ACHN (cell line): ENCODE measurements at places on chromosomes 7 and 10.

GRCh38 chr10:23514321-23514720 is 75.4 kb downstream of the OTUD1 start:
- DNase-seq, result no peak

DNA sequence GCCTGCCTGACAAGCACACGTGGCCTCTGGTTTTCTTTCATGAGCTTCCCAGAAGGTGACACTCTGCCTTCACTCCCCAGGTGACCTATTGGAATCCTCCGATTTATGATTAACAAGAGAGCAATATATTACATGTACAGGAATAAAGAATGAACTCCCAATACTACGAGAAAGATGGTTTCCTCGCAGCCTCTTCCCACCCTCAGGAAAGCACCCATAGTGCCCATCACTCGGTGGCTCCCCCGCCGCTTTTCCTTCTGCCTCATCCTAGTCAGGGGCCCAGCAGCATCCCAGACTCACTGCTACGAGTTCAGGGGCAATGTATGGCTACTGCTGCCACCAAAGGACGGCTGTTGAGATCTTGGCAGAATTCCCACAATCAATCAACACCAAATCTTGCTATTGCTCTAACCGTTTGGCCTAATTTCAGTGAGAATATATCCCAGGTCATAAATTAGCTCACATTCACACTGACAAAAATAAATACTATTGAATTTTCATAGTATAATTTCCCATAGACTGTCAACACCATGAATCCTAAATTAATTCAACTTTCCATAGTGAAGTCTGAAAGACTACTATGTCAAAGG is 196.3 kb downstream of the TNS3 start:
- no peak for DNase-seq

GRCh38 chr10:12252882-12253546 is 57.0 kb downstream of the CDC123 start:
- DNase-seq, result peak; percentile 21

GRCh38 chr10:89505640-89506275 is 29.6 kb downstream of the SLC16A12 start:
- DNase-seq, result no peak

DNA sequence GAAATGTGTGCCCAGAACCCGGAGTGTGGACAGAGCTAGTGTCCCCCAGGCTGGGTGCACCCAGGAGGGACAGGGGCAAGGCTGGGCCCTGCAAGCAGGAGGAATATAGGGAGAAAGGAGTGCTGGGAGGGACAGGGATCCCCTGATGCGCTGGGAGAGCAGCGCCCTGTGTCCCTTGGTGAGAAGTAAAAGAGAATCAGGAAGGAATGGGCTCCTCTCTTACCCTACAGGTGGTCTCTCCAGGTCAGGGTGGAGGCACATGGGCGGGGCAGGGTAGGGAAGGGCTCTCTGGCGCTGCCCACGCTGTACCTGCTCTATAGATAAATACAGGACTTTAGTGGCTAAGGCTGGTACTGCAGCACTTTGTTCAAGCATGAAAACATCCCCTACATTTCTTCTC is 753.8 kb downstream of the GRID1 start:
- no peak for DNase-seq

GRCh38 chr10:116364868-116365267 is 40.6 kb downstream of the CCDC172 start:
- no peak for DNase-seq

DNA sequence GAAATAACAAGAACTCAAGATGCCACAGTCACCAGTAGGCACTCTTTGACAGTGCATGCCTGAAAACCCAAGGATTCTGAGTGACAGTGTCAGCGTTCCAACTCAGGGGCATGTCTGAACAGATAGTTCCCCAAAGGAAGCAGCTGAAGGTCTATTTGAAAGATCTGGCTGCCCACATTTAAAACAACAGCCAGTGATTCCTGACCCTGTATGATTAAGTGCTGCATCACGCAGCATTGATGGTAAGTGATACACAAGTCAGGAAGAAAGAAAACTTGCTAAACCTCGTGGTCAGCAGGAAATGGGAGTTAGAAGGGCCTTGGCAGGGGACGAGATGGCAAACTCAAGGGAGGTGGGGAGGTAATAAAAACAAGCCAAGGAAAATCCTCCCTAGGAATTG is 1013.1 kb downstream of the TYW1 start:
- no peak for DNase-seq

- DNase-seq, result no peak
Measured at GRCh38 chr7:44251881-44252280, 51.1 kb downstream of the YKT6 start.

GRCh38 chr7:75045881-75046280 is 27.7 kb downstream of the RCC1L start:
- DNase-seq, result no peak

DNA sequence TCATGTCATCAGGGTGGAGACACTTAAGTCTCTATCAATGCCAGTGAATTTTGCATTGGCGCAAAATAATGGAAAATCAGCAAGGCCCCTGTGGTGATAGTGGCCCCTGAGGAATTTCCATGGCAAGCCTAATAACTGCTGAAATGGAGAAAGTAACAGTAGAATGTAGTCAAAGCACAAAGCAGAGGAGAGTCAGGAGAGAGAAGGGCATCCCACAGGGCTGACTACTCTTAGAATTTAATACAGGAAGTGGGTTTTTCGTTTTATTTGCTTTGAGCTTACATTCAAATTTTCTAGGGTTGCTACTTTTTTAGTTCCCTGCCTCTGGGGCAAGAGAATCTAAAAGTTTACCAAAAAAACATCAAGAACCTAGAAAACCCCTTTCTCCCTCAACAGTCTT is 39.0 kb downstream of the BZW2 start:
- DNase-seq, result no peak

- no peak for DNase-seq
Measured at GRCh38 chr10:38093816-38094157, 350 bp upstream of the ZNF37A start.

DNA sequence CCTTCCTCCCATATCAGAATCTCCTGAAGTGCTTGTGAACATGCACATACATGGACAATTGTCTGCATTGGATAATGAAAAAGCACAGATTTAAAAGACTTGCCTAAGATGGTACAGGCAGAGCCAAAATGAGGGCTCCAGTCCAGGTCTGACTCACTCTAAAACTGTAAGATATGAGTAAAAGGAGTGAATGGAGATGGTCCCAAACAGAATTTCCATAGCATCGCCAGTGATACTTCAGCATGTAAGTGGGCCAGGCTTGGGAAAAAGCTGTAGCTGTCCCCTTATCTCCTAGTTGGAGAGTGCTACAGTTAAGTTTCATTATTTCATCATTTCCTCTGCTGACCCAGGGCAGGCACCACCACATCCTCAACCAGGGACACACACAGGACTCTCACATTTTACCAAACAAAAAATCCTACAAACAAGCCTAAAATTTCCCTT is 26.4 kb upstream of the IL6 start:
- DNase-seq, result no peak

GRCh38 chr7:48938539-48939295 is 14.4 kb downstream of the CDC14C start:
- peak; percentile 68 for DNase-seq

- no peak for DNase-seq
Measured at GRCh38 chr7:151275813-151276577, 27.5 kb upstream of the SMARCD3 start.

- DNase-seq, result no peak
Measured at GRCh38 chr7:7484072-7484471, 51.6 kb downstream of the COL28A1 start.

DNA sequence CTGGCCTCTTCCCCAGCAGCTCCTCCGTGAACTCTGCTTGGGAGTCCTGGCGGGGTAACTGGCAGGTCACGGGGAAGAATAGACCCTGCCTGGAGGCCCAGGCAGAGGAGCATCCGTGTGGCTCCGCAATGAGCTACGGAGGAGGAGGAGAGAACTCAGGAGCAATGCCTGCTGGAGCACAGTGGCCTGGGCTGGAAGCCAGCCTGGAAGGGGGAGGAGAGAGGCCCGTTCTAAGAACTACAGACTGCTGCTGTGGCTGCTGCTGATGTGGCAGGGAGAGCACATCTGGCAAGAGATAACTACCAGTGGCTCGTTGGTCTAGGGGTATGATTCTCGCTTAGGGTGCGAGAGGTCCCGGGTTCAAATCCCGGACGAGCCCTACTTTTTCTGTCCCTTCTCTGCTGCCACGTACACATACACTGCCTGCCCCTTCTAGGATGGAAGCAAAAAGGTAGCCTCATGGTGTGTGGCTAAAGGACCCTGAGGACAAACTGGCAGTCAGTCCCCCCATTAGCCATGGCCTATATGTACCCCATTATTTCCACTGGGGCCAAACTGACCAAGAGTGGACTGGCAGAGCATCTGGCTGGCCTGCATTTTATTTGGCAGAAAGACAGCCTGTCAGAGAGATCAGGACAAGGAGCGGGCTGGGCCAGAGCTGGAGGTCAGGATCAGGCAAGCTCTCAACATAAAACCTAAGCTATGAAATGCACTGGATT is 7.7 kb upstream of the OPN1SW start:
- no peak for DNase-seq

GRCh38 chr10:126233182-126234148 is 154.8 kb downstream of the ADAM12 start:
- DNase-seq, result no peak

- DNase-seq, result no peak
Measured at GRCh38 chr7:47847207-47847606, 101.1 kb downstream of the PKD1L1 start.

GRCh38 chr10:72295330-72295910 is 21.7 kb downstream of the DDIT4 start:
- DNase-seq, result no peak

DNA sequence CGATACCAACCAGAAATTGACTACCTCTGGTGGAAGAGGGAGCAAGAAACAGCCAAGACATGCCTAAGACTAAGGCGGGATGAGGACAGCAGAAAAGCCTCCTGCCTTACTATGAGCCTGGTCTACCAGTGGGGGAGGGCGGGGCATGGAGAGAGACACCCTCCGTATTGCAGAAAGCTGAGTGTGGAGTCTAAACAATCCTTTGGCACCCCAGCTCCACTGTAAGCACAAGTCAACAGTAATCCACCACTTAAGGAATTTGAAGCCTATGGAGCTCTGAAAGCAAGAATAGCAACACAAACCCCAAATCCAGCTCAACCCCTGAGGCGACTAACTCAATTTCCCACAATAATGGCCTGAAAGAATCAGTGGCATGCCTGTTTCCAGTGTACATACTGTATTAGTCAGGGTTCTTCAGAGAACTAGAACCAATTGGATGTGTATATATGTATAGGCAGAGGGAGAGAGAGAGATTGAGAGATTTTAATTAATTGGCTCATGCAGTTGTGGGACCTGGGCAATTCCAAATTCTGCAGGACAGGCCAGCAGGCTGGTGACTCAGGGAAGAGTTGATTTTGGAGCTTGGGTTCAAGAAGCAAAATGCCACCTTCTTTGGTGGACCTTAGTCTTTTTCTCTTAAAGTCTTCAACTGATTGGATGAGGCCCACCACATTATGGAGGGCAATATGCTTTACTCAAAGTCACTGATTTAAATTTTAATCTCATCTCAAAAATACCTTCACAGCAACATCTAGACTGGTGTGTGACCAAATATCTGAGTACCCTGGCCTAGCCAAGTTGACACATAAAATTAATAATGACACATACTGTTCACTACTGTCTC is 13.5 kb downstream of the PPIF start:
- DNase-seq, result no peak

DNA sequence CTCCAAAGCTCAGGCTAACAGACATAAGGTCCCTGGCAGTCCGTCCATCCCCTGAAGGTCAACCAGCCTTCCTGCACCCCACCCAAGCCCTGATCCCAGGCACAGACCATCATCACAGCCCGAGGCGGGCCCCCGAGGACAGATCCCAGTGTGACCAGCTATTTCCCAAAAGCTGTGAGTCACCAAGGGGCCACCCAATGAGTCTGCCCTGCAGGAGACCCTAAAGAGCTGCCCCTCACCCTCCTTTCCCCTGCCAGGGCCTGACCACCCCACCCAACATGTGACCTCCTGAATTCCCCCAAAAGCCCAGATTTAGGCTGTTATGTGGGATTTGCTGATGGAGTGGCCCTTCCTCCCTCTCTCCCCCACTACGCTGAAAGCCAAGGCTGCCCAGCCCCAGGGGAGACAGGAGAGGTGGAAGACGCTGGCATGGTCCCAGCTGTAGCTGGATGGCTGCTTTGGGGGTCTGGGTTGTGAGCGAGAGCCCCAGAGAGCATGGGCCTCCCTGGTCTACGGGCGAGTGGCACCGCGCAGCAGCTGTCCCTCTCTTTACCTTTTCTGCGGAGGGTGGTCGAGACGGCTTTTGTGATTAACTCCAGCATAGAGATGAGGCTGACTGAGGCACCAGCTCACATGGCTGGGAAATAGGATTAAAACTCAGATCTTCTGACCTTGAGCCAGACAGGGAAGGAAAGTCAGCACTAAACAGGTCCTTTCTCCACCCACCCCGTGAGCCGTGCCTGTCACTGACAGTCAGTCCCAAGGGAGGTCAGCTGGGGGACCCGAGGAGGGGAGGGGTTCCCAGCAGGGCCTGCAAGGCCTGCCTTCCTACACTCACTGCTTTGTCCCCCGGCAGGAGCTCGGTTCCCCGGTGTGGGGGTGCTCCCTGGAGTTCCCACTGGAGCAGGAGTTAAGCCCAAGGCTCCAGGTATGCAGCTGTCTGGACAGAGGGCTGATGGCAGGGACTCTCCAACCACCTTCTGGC is 16.7 kb downstream of the ELN start:
- no peak for DNase-seq

GRCh38 chr7:121874298-121874697 is 1.3 kb downstream of the PTPRZ1 start:
- no peak for DNase-seq

DNA sequence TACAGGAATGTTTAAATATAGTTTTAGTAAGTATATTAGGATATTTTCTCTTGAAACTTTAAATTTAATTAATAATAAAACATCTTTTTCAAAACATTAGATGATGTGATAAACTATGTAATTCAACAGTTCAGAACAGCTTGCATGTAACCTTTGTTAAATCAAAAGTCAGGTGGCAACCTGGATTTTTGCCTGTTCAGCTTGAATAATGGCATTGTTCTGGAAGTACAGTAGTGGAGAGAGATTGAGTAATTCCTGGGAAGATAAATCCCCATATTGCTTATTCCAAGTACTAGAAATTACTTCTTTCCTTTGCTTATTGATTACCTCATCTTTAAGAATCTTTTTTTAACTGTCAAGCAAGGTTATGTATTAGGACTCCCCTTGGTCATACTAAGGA is 20.1 kb upstream of the CFTR start:
- DNase-seq, result no peak

DNA sequence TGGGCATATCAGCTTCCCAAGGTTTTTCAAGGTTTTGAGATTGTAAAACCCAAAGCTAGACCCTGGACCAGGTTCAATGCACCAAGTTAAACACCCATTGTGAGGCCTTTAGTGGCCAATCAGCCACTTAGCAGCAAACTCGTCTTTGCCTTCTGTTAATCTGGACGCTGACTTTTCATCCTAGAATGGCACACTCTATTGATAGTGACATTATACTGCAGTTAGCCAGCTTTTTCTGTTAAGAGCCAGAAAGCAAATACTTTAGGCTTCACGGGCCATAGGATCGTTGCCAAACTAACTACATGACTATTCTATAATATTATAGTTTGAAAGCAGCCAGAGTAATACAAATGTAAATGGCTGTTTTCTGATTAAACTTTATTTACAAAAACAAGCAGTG is 51.3 kb downstream of the VKORC1L1 start:
- DNase-seq, result no peak
